ENCODE measurements at places on chromosomes 2 and 18. TPM values are rescaled to one million over a fixed set of nuclear protein-coding genes. Genes with fewer than 3 reads are reported as not detected.

Gene ADGRF3
- polyA plus RNA-seq = 3.0 TPM

Gene TEX44
- not detected for polyA plus RNA-seq

- no peak for DNase-seq
These were observed 8.6 kb downstream of the CLIP4 start for GRCh38 chr2:29123617-29124349.

DNA sequence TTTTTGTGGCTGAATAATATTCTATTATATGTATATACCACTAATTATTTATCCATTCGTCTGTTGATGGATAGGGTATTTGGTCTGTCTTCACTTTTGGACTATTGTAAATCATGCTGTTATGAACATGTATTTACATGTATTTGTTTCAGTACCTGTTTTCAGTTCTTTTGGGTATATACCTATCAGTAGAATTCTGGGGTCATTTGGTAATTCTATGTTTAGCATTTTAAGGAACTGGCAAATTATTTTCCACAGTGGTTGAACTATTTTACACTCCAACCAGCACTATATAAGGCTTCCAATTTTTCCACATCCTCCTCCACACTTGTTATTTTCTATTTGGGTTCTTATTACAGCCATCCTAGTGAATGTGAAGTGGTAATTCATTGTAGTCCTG is 12.4 kb upstream of the TANK start:
- no peak for DNase-seq

- no peak for DNase-seq
These were observed 370.2 kb upstream of the SLC14A2 start for GRCh38 chr18:45245091-45245511.

- no peak for DNase-seq
These were observed 6.6 kb downstream of the ATOH8 start for GRCh38 chr2:85760371-85760770.

Data from renal cortex interstitium (tissue), 15 donors.